Dorsolateral prefrontal cortex (tissue), 122 donors: ENCODE measurements at places on chromosomes 13 and 19.

- DNase-seq, result no peak
These were observed 72.5 kb downstream of the RYR1 start for GRCh38 chr19:38505958-38506357.

DNA sequence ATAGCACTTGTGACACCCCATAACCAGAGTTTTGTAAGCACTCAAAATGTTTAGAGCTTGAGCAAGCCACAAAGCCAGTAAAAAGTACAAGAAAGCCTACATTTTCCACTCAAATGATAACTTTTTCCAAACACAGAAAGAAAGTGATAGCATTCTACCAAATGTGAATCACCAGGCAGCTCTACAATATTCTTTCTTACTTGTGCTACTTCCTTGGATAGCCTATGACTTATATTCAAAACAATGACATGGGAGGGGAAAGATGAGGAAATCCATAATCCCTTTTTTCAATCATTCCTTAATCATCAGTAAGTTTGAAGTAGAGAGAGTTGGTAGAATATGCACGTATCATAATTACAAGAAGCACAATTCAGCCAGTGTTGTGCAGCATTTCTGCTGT is 650.8 kb upstream of the PCDH9 start:
- DNase-seq, result no peak

DNA sequence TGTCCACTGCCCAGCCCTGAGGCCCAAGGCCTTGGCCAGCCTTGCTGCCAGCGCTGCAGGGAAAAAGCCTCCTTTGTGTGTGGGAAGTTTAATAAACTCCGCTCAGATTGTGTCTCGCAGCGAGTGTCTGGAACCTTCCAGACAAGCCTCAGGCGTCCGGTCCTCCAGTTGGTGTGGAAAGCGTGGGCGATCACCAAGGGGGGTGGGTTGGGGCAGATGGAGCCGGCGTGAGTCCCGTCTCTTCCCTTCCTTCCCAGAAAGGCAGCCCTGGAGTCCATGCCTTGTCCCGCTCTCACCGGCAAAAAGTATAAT is 4.6 kb downstream of the STK11 start:
- DNase-seq, result peak; percentile 58

DNA sequence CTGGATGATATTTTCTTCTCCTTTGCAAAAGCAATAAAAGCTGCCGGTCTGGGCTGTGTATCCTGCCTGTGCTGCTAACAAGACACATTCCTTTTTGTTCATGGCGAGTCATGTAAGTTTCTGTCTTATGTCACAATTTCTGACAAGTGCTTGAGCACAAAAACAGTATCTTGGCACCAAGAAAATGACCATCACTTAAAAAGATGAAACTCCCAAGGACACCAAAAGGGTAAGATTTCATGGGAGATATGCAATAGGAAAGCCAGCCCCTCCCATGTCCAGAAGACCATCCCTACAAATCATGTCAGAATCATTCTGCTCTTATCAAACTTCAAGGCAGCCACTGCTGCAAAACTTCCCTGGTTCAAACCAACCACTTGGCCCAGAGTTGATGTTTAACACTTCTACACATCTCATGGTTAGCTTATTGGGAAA is 375.4 kb upstream of the ZNF507 start:
- no peak for DNase-seq

DNA sequence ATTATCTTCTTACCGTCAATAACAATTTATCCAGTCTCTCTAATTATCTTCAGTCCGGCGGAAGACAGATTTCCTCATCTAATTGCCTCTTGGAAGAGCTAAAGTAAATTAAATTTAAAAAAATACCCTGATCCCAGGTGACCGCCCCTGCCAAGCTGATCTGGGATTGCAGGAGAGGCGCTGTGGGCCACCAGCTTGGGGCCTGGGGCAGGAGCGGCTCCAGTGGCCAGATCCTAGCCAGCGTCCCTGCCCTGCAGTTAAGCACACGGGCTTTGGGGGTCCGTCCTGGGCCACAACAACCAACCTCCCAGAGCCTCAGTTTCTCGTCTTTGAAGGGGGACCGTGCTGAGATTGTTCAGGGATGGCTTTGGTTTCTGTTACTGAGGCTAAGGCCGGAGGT is 12.4 kb upstream of the TMEM255B start:
- no peak for DNase-seq

DNA sequence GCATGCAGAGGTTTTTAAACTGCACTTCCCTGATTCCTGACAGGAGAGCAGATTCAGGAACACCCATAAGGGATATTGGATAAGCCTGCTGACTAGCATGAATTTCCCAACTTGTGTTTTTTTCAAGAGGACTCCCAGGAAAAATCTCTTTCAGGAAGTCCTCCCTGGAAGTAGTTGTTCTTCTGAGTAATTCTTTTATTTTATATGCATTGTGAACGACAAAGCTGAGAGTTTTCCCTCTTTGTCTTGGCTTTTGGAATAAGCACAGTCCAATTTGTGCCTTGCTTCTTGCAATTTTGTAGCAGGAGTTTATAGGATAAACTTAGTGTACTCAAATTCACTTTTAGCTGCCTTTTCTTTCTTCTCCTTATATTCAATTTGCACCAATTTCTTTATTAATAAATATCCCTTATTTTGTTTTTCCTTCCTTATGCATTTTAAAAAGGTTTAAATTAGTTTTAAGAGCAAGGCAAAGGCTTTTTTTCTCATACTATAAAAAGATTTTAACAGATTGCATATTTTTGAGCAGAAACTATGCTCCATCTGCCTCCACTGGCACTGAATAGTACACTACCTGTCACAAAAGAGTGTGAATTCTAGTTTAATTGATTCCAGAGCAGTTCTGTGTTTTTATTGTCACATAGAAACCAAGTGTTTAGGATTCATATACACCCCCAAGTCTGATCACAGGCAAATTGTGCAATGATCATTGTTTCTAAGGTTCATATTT is 543.3 kb upstream of the SPRY2 start:
- DNase-seq, result no peak

DNA sequence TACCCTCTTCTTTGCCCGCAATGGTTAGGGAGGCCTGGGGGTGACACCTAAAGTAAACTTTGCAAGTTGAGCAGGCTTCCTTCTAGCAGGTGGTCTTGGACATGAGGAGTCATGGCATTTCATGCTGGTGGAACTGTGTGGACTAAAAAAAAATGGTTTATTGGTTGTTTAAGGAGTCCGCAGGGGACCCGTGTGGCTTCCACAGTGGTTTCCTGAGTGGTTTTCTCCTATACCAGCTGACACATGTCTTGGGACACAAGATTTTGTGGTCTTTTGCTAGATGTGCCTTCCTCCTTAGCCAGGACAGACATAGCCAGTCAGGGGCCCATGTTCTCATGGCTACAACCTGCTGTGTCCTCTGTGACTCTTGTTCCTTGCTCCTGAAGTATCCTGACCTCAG is 1.5 kb downstream of the ZNF543 start:
- no peak for DNase-seq

- no peak for DNase-seq
These were observed 14.7 kb upstream of the ZNF14 start for GRCh38 chr19:19747357-19748220.

DNA sequence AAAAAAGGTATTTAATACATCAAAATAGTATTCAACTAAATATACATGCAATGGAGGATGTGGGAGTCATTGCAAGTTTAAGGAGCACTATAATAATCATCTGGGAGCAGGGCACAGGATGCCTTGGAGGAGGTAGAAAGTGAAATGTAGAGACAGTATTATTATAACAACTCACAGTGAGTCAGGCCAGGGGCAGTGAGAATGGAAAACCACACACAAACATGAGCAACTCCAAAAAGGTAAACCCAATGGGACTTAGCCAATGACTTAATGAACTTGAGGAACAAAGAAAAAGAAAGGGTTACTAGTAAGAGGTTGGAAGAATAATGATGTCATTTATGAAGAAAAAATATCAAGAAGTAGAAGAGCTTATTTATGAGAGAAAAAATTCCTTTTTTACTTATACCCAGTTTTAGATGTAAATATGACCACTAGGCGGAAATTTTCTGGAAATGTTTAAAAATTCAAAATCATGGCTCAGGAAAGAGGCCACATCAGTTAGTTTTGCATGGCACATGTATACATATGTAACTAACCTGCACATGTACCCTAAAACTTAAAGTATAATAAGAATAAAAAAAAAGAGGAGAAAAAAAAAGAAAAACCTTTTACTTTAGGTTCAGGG is 389.3 kb downstream of the SUCLA2 start:
- DNase-seq, result no peak

GRCh38 chr13:75771818-75772217 is 135.7 kb downstream of the LMO7 start:
- DNase-seq, result no peak

GRCh38 chr13:28349907-28350654 is 144.8 kb downstream of the FLT1 start:
- no peak for DNase-seq

DNA sequence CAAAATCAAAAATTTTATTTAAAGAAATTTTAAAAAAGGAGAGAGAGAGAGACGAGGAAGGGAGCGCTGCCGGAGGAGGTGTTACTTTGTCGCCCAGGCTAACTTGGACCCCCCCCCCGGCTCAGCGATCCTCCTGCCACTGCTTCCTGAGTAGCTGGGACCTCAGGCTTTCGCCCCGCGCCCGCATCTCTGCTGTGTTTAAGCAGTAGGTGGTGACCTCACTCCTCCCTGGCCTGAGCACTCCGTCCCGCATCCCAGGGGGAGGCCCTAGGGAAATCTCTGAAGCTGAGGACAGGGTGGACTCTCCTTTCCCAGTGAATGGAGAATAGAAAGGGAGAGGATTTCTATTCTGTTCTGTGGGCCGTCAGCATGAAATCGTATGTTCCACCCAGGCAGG is 485 bp upstream of the ZNF845 start:
- no peak for DNase-seq

DNA sequence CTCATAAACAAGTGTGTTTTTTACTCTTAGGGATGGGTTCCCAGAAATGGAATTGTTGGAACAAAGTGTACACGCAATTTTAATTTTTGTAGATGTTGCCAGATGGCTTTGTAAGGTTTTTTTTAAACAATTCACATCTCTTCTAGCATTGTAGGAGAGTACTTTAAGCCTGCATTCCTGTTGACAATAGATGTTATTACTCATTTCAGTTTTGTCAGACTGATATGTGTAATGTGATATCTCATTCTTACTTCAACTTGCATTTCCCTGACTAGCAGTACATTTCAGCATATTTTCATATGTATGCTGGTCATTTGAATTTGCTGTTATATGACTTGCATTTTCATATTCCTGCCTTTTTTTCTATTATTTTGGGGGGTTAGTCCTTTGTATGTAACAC is 186.6 kb upstream of the SLITRK6 start:
- DNase-seq, result no peak

GRCh38 chr13:26061256-26061655 is 9.4 kb upstream of the SHISA2 start:
- no peak for DNase-seq

GRCh38 chr13:43776006-43776405 is 10.8 kb downstream of the ENOX1 start:
- DNase-seq, result no peak

DNA sequence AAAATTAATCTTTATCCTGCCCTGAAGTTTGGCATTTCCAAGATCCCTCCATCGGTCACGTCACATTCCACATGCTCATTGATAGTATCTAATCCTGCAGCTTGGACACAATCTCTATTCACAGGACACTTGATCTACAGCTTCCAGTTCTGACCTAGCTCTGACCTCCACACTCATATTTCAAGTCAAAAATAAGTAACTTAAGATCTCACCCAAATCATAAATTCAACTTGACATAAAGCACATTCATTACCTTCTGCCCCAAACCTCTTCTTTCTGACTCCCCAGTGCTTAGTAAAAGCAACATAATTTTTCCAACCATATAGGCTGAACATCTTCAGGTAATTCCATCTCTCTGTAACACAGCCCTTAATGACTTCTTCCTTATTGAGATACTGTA is 880.2 kb downstream of the PCDH9 start:
- DNase-seq, result no peak

DNA sequence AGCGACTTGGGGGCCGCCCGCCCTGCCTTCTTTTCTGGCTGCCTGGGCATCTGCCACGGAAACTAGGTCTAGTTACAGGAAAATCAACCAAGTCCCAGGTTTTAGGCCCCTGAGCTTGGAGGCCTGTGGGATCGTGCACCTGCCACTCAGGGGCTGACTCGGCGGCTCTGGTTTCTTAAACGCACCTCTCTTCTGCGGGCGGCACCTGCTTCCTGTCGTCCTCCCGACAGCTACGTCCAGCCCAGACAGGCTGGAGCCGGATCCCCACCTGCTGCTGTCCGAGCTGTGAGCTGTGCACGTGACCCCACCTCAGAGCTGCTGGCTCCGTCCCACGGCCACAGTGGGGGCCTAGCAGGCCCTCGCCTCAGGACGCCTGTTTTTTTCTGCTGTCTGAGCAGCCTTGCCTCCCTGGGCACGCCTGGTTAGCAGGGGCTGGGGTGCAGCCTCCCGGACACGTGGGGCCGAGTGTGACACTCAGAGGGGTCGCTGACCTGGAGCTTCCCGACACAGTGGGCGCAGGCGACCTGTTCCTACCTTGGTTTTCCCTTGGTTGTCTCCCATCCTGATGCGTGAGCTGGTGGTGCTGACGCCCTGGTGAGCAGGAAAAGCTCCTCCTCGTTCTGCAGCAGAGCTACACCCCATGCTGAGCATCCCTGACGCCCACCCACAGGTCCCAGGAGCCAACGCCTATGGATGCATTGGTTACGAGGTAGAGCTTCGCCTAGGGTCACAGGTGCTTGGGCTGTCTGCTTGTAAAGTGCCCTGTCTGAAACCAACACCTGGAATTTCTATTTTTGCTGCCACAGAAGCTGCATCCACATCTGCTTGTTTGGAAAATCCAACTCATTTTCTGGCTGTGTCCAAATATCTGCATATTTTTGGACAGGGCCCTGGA is 17.5 kb downstream of the TMEM255B start:
- DNase-seq, result no peak

GRCh38 chr13:25169951-25170553 is 2.0 kb downstream of the AMER2 start:
- peak; percentile 55 for DNase-seq

- DNase-seq, result no peak
These were observed 27.7 kb downstream of the GADD45B start for GRCh38 chr19:2503521-2504109.

DNA sequence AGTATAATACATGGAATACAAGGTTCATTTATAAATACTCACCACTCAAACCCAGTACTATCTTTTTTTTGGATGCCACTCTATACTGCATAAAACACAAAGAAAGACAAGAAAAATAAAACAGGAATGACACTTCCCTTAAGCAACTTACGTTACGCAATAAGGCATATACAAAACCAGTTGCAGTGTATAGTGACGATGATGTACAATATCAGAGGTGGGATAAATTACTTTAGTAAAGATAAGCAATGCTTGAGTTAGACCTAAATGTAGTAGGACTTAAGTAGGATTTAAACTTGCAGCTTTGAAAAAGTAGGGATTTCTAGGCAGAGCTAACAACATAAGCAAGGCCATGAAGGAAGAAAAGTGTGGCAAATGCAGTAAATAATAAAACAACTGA is 374.9 kb downstream of the SPRY2 start:
- DNase-seq, result no peak

- DNase-seq, result no peak
These were observed 50.5 kb downstream of the PDS5B start for GRCh38 chr13:32636711-32637110.

- no peak for DNase-seq
These were observed at the start of gene MEIS3 for GRCh38 chr19:47419030-47419783. TSS of gene MEIS3 (minus strand) at chr19:47419527. CDS start at chr19:47419081, 446 bp downstream.

GRCh38 chr19:42197375-42197817 is 20.1 kb downstream of the DEDD2 start:
- no peak for DNase-seq
